ENCODE measurements at places on chromosomes 7 and 10.
A peak's percentile ranks its signal among the peaks of the same experiment; 100 is the strongest.

DNA sequence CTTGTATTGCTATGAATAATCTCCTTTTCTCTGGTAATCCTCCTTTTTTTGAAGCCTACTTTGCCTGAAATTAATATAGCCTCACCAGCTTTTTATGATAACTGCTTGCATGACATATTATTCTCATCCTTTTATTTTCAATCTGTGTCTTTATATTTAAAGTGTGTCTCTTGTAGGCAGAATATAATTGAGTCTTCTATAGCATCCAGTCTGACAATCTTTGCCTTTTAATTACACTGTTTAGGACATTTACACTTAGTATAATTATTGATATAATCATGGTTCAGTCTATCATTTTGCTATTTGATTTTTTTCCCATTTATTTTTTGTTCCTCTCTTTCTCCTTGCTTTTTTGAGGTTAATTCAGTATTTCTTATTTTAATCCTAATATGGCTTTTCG is 240.9 kb upstream of the HPS1 start:
- H3K4me3 ChIP-seq: no peak overlapping the region
- no peak overlapping the region for H3K27ac ChIP-seq
- no peaks in the 10 kb centered on the region for H3K27me3 ChIP-seq
- no peak for DNase-seq
- no peaks in the 10 kb centered on the region for H3K4me1 ChIP-seq

GRCh38 chr10:114285961-114286441 is 46.9 kb downstream of the VWA2 start:
- no peaks in the 10 kb centered on the region for H3K27me3 ChIP-seq
- H3K4me1 ChIP-seq: peaks cover 5% of the 10 kb centered on the region
- no peak overlapping the region for H3K27ac ChIP-seq
- H3K36me3 ChIP-seq: peaks cover 1% of the 10 kb centered on the region
- no peak overlapping the region for H3K4me3 ChIP-seq

GRCh38 chr7:29193316-29194205 is 1.0 kb upstream of the CHN2 start:
- H3K27ac ChIP-seq: peak overlapping the region; percentile 17
- H3K27me3 ChIP-seq: no peaks in the 10 kb centered on the region
- peaks cover 14% of the 10 kb centered on the region for H3K4me1 ChIP-seq
- H3K36me3 ChIP-seq: no peaks in the 10 kb centered on the region
- peak overlapping the region; percentile 65 for H3K4me3 ChIP-seq

- no peak for DNase-seq
- no peak overlapping the region for H3K4me3 ChIP-seq
- H3K27ac ChIP-seq: no peak overlapping the region
- H3K36me3 ChIP-seq: no peaks in the 10 kb centered on the region
- no peaks in the 10 kb centered on the region for H3K4me1 ChIP-seq
These were observed 58.6 kb downstream of the TPK1 start for GRCh38 chr7:144777005-144777839.

DNA sequence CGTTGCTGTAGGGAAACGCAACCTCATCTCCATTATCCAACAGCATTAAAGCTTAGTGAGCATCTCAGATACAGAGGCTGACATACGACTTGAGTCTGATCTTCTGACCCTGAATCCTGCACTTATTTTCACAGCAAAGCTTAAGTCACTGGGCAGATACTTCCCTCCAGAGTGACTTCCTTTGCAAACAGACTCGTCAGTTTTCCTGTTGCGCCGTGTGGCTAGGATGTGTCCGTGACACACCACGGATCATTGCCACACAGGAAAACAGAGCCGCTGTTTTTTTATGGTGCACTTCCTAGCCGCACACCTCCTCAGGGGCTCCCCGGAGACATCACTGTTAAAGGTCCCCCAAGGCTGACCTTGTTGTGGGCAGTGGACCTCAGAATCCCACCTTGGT is 94.9 kb upstream of the MKI67 start:
- no peaks in the 10 kb centered on the region for H3K4me1 ChIP-seq
- no peak overlapping the region for H3K4me3 ChIP-seq
- no peaks in the 10 kb centered on the region for H3K27me3 ChIP-seq

DNA sequence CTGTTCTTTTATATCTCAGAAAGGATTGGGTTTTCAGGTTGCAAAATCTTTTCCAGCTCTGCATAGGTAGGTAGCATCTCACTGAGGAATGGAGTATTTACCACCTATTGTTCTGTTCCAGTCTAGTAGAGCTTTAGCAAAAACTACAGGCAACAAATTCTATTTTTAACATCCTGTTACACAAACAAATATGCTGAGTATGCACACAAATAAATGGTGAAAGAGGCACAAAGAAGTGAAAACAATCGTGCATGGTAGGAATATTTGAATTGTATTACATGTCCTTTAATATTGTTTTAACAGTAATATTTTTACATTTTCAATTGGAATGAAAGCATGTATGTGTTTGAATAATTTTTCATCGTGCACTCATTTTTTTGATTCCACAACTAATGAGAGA is 14.5 kb upstream of the MIOS start:
- no peaks in the 10 kb centered on the region for H3K4me1 ChIP-seq
- H3K36me3 ChIP-seq: no peaks in the 10 kb centered on the region
- H3K27ac ChIP-seq: no peak overlapping the region
- no peaks in the 10 kb centered on the region for H3K27me3 ChIP-seq

Measured in esophagus muscularis mucosa (tissue), 4 donors.